ENCODE measurements at places on chromosomes 12 and 14. TPM values are rescaled to one million over a fixed set of nuclear protein-coding genes. Genes with fewer than 3 reads are reported as not detected.

CHGA gene
- polyA plus RNA-seq: 0.44 TPM

PRPH gene
- not detected for polyA plus RNA-seq

LRP1-AS gene
- not detected for polyA plus RNA-seq

FGF6 gene
- polyA plus RNA-seq: not detected

RPL10L gene
- polyA plus RNA-seq: not detected

VPS37B gene
- polyA plus RNA-seq: 48.1 TPM

KCNH3 gene
- polyA plus RNA-seq: 0.15 TPM

PARPBP gene
- polyA plus RNA-seq: 2.1 TPM

TAS2R13 gene
- polyA plus RNA-seq: not detected

RPS6KA5 gene
- 19.0 TPM for polyA plus RNA-seq

AGAP2 gene
- polyA plus RNA-seq: 4.1 TPM

SPIC gene
- polyA plus RNA-seq: not detected
